Activated T-cell treated with anti-CD3 and anti-CD28 coated beads, Interleukin-2, amount 50 U/mL, for 72 hours (primary cell): ENCODE measurements at places on chromosomes 5 and 9. TPM values are rescaled to one million over a fixed set of nuclear protein-coding genes. Genes with fewer than 3 reads are reported as not detected.

TICAM2 gene
- 2.1 TPM for total RNA-seq

SLC6A19 gene
- not detected for total RNA-seq

NRARP gene
- 2.0 TPM for total RNA-seq

VAV2 gene
- total RNA-seq, result 4.6 TPM

ADGRD2 gene
- not detected for total RNA-seq

ABO gene
- total RNA-seq, result not detected

FAM169A gene
- 12.9 TPM for total RNA-seq

TUSC1 gene
- 0.25 TPM for total RNA-seq

BTNL9 gene
- total RNA-seq, result 0.55 TPM
